ENCODE measurements at places on chromosomes 11 and 22.
A peak's percentile ranks its signal among the peaks of the same experiment; 100 is the strongest.

GRCh38 chr11:105870516-105871113 is 151.4 kb downstream of the MSANTD4 start:
- DNase-seq, result no peak

GRCh38 chr22:50009765-50010675 is 2.5 kb downstream of the IL17REL start:
- DNase-seq, result no peak

GRCh38 chr11:134359646-134360045 is 27.9 kb downstream of the GLB1L2 start:
- no peak for DNase-seq

GRCh38 chr11:115166820-115167219 is 337.4 kb downstream of the CADM1 start:
- DNase-seq, result peak; percentile 30

GRCh38 chr11:4181782-4182721 is 87.5 kb downstream of the RRM1 start:
- DNase-seq, result peak; percentile 82

DNA sequence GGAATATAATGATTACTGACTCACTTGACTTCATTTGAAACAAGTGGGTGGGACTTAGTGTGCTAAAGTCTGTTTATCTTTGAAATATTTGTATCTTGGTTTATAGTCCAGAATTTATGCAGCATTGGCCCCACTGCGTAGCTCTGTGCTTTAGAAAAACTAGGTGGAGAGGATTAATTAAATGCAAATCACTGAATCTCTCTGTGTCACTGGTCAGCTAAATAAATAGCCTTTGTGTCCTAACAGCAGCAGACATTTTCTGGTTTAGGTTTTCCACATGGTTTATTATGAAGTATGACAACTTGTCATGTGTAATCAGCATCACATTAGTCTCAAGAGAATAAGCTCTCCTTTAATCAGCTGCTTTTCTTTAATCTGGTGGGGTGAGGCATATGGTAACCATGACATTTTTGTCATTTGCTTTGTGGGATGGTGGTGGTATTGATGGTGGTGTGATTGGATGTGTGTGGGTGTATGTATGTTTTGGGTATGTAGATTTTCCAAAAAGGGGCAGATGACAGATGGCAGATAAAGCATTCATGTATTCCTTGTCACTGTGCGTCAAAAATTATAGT is 33.9 kb downstream of the BCL2L13 start:
- no peak for DNase-seq

DNA sequence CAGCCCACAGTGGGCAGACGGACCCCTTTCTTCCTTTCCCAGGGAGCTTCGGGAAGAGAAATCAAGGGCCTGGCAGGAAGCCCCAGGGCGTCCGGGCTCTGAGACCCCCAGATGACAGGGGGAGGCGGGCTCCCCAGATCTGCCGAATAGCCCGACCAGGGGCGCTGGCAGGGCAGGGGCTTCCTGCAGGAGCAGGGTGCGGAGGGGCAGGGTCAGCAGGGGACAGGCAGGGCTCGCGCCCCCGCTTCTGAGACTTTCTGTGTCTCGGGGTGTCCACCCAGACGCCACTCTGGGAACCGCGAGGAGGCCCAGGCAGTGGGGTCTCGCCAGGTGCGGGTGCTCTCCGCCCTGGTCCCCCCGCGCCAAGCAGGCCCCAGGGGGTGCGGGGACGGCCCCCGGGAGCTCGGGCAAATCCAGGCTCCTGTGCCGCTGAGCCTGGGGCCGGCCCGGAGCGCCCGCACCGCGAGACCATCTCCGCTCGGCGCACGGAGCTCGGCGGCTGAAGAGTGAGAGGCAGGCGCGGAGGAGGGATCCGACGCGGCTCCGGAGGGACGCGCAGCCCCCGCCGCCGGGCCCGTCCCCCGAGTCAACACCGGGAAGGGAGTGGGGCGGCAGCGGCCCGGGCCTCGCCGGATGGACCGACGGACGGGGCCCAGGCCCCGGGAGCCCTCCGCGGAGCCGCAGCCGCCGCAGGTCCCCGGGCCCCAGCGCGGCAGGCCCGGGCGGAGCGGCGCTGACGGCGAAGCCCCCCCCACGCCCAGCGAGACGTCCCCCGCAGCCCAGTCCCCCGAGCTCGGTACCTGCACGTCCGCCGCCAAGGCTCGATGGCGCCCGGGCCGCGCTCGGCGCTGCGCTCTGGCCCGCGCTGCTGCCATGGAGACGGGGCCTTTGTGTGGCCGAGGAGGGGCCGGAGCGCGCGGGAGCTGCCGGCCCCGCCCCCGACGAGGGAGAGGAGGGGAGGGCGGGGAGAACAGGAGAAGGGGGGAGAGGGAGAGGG is at the start of gene PLXNB2:
Gene PLXNB2, minus strand, starts transcription at position 894 of the 997 bp plus-strand sequence. CDS start 17,062 bp downstream, outside the sequence.
- DNase-seq, result peak; percentile 84

DNA sequence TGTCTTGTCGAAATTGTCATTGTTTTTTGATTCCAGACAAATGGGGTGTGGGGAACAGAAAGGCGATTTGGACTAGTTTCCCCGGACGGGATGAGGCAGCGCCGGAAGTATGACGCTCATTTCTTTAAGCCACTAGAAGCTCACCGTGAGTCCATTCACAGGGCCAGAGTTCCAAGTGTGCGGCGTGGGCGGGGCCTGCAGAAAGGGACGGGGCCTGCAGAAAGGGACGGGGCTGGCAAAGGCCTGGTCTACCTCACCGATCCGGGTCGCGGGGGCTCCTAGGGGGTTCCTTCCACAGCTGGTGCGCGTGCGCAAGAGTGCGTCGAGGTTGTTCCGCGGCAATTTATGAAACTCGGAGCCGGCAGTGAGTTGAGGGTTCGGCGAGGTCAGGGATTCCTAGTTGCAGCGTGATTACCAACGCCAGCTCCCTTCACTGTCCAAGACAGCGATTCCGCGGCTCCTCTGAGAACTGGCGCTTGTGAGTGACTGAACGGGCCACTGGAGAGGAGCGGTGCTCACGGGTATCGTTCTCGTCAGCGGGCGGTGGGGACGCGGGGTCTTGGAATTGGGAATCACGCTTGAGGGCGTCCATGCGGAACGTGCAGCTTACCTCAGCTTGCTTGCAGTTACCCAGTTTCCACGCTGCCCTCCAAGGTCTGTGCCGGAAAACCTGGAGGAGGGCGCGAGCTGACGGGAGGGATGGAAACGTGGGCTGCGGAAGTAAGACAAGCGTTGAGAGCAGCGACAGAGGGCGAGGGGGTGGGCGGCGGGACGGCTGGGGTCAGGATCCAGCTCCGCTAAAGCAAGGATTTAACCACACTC is at the start of gene ZNF215:
Gene ZNF215, plus strand, starts transcription at position 219 of the 822 bp plus-strand sequence. CDS start 5,847 bp downstream, outside the sequence.
- DNase-seq, result peak; percentile 85

DNA sequence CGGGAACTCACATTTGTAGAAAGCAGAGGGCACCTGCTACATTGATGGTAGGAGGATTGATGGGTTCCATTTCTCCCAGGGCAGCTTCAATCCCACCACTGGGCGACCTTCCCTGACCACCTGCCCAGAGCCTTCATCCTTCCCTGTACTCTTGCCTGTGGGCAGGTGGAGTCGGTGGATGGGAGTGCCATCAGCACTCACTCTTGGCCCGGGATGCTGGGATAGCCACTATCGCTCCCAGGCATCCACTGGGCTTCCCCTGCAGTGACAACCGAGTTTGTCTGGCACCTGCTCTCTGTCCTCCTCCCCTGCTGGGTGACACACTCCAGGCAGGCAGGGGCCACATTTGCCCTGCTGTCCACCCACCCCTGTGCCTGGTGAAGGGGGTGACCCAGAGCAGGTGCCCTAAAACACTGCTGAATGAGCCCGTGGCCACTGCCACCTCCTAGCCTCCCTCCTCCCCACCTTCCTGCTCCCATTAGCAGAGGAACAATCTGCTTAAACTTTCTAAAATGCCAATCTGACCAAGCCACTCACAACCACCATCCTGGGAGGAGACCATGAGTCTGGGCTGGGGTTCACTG is 604.7 kb downstream of the TBC1D22A start:
- peak; percentile 11 for DNase-seq

DNA sequence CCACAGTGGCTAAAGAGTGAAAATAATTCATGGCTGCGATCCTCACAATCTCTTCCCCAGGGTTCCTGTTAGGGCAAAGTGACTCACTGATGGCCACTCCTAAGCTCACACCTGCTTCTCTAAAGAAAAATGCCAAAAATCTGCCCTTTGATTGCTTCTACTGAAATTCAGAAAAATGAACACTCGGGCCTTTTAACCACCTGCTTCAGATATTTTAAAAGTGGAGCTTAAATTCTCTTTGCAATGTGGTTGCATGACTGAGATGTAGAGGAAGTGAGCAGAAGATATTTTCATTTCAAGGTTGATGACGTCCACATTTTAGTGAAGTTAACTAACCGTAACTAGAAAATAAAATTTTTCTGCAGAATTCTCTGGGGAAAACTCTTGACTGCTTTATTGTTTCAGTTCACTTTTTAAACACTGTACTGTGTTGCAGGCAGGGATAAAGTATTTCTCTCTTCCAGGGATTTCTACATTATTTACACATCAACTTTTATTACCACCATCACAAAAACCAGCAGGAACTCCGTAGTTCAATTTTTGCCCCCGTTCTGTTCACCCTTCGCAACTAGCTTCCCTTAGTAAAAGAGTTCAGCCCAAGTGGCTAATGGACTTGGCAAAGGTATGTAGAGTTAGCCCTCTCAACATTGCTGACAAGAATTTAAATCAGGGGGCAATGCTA is 8.5 kb downstream of the RAB30 start:
- DNase-seq, result no peak

- DNase-seq, result no peak
Measured at GRCh38 chr11:20111871-20112270, 48.4 kb downstream of the DBX1 start.

DNA sequence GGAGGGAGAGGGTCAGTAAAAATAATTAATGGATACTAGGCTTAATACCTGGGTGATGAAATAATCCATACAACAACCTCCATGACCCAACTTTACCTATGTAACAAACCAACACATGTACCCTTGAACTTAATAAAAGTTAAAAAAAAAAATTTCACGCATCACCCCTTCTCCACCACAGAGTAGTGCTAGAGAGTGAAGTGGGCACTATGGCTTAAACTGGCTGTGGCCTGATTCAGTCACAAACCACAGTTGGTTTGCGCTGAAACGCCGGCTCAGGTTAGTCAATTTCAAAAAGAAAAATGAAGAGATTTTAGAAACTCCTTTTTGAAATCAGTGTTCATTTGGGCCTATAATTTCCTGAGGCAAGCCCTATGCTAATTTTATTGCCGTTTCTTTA is 144.3 kb downstream of the TRPC6 start:
- DNase-seq, result no peak

GRCh38 chr11:9250139-9250582 is 15.0 kb downstream of the DENND5A start:
- no peak for DNase-seq

- no peak for DNase-seq
Measured at GRCh38 chr22:20983081-20983771, 1.1 kb downstream of the LZTR1 start.

DNA sequence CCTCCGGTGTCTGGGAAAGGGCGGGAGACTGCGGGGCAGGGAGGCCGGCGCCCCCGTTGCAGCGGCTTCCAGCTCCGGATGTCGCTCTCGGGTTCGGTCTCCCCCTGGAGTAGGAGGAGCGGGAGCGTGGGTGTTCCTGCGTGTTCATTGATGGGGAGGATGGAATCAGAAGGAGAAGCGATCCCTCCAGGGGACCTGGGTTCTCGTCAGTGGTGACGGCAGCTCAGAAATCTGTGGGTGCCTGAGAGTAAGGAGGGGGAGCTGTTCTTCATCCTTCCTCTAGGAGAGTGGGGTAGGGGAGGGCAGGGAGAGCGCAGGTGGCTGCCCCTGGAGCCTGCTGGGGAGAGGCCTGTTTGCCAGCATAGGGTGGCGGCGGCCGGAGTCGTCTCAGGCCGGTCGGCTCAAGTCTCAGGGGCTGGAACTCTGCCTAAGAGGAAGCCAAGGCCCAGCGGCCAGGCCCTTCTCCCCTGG is 1.1 kb downstream of the UBASH3B start:
- peak; percentile 70 for DNase-seq

- DNase-seq, result peak; percentile 87
Measured at GRCh38 chr22:37896181-37896592, 9.9 kb upstream of the MICALL1 start.

- DNase-seq, result no peak
Measured at GRCh38 chr11:121012091-121012490, 11.8 kb upstream of the TBCEL start.

GRCh38 chr11:107566569-107566968 is 1.0 kb upstream of the ALKBH8 start:
- no peak for DNase-seq

- no peak for DNase-seq
Measured at GRCh38 chr11:16111690-16112089, 244.7 kb downstream of the SOX6 start.

DNA sequence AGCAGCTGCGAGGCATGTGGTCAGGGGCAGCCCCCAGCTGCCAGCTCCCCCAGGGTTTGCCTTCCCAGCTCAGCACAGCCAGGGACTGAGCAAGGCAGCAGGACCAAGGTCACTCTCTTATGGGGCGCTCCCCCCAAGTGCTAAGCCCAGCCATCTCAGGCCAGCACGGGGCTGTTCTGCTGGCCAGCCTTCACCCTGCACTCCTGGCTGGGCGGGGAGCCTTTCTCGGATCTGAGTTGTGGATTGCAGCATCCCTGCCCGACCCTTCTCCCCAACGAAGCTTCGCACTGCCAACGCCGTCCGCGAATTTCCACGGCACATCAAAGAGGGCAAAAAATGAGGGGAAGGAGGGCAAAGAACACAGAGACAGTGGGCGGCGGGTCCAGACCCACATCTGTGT is 42.5 kb upstream of the GAL start:
- DNase-seq, result no peak

- no peak for DNase-seq
Measured at GRCh38 chr11:116543911-116544475, 228.8 kb downstream of the BUD13 start.

- DNase-seq, result no peak
Measured at GRCh38 chr11:34345540-34345876, 12.3 kb downstream of the ABTB2 start.
